Inflammatory macrophage treated with lipopolysaccharide for 1 hour (primary cell): ENCODE measurements at places on chromosomes 1 and 21.

DNA sequence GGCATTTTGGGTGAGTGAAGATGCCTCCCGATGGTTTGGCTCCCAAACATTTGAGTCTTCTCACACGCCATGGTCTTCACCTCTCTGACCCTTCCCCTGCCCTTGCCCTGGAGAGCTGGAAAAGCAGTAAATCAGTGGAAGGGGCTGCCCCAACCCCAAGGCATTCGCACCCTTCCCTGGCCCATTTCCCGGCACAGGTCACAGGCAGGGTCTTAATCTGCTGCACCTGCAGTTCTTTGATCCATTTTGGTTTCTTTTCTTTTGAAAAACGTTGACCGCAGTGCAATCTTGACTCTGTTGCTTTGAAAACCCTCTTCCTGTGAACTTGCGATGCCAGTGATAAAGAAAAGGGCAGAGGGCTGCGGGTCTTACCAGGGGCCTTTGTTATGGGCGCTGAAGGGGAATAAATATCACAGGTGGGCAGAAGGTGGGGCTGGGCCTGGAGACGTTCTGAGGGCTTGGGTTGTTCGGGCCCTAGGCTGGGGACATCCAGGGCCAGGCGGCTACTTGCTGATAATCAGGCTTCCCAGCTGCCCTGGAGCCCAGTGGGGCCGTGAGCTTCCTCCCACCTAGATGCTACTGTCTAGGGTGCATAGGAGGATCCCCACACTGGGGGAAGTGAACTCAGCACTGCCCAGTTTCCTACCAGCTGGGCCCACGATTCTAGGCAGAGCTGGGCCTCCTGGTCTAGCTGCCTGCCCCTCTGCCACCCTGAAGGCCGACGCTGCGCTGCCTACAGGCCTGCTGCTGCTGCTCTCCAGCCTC is 38.6 kb upstream of the EPS8L3 start:
- DNase-seq = no peak

- DNase-seq = no peak
These were observed 34.7 kb upstream of the PDE9A start for GRCh38 chr21:42618707-42619102.

DNA sequence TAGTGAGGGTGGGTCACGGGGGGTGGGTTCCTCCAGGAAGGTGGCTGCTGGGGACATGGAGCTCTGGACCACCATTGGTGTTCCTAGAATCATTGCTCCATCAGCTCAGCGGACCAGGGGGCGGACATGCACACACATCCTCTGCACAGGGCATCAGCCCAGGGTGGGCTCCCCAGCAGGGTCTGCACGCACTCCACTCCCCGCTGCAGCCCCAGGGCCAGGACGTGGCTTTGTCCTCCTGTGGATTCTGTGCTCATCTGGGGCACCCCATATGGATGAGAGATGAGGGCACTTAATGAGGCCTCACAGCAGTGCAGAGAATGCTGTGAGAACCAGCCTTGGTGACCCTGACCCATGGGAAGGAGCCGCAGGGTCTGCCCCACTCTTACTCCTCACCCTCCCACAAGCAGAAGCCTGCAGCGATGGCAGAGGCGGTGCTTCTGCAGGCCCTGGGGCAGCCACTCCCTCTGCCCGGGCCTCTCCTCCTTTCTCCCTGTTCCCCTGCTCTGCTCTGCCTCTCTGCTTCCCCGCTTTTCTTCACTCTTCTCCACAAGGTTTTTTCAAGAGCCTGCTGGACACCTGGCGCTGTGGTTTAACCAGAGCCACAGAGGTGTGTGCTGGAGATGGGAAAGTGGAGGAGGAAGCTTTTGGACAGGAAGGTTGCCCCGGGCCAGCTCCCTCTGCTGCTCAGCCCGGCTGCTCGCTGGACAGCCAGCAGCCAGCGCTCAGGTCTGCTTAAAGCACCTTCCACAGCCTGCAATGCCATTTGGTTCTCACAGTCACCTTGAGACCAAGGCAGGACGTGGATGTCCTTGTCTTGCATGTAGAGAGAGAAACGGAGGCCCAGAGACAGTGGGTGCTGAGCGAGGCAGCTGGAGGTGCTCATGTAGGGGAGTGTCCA is 26.3 kb upstream of the PCBP3 start:
- no peak for DNase-seq

GRCh38 chr1:38848071-38848470 is 11.5 kb downstream of the RRAGC start:
- peak; percentile 56 for DNase-seq

DNA sequence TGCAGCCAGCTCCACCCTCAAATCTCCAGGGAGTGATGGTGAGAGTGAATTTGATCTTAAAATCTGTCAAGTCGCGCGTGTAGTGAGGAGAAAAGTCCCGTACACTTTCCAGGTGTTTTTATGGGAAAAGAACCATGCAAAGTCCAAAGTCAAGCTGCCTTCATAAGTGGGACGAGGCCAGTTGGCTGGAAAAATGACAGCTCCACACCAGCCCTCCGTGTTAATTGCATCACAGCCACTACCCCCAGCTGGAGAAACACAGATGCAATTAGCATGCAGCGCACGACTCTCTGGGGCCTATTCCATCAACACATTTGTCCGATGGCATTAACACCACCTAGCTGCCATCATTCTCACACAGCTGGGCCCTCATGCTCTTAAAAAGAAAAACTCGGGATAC is 68.4 kb downstream of the KLHDC7A start:
- no peak for DNase-seq

DNA sequence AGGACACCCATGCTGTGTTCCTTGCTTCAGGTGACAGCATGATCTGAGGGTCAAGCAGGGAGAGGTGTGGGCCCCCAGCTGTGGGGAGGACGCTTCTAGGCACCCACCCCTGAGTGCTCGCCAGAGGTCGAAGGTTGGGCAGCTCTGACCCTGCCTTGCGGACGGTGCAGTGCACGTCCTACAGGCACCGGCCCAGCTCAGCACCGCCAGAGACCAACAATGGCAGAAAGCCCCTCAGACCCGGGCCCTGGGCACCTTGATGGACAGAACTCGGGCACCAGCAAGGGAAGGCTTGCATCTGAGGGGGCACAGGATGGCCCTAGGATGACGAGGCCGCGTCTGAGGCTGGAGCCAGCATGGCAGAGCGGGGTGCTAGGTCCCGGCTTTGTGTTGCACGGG is 24.7 kb downstream of the NADK start:
- no peak for DNase-seq

- no peak for DNase-seq
These were observed 50.4 kb upstream of the DAB1 start for GRCh38 chr1:57474137-57474750.

- DNase-seq = no peak
These were observed 28.8 kb downstream of the CYYR1 start for GRCh38 chr21:26544201-26544775.

DNA sequence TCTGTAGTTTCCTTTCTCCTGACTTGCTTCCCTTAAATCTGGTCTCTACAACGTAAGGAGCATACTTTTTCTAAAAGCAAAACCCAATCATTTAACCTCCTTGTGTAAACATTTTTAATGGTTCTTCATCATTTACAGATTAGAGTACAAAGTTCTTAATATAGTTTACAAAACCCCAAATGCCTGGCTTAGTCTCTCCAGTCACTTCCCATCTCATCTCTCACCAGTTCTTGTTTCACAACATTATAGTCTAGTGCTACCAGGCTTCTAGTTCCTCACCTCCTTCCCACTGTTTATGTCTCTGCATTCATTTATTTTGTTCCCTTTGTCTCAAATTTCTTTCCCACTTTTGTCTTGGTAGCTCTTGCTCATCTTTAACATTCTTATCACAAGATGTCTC is 168.4 kb downstream of the FASLG start:
- DNase-seq = peak; percentile 42

DNA sequence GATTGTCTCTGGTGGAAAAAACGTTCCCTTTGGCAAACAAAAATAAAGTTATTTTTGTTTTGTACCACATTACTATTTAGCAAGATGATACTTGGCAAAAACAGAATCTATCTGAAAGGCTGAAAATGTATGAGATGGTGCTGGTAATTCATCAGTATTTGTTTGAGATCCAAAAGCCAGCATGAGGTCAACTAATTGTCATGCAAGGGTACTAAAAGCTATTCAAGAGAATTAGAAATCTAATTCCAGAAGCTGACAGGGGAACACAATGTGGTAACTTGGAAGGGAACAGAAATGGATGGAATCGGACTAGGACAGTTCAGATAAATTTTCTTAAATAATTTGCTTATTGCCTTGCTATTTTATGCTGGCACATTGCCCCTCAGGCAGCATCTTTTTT is 263.8 kb downstream of the KCNT2 start:
- DNase-seq = no peak

DNA sequence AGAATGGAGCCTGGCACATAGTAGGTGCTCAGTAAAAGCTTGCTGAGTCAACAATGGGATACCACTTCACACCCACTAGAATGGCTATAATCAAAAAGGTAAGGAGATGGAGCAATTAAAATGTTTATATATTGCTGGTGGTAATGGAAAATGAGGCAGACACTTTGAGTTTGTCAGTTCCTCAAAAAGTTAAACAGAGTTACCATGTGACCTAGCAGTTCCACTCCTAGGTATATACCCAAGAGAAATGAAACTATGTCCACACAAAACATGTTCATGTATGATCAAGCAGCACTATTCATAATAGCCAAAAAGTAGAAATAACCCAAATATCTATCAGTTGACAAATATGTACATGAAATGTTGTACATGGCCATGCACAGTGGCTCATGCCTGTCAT is 74.8 kb upstream of the ECE1 start:
- DNase-seq = peak; percentile 12

GRCh38 chr1:62438163-62438562 is 1.3 kb downstream of the USP1 start:
- DNase-seq = no peak

DNA sequence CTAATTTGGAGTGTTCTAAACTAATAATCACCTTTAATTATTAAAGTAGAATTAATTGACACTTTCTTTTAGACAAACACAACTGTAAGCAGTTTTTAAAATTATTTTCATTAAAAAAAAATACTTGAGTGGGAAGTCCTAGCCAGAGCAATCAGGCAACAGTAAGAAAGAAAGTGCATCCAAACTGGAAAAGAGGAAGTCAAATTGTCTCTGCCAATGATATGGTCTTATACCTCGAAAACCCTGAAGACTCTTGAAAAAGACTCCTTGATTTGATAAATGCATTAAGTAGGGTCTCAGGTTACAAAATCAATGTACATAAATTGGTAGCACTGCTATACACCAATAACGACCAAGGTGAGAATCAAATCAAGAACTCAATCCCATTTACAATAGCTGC is 83.0 kb upstream of the GADD45A start:
- peak; percentile 41 for DNase-seq

DNA sequence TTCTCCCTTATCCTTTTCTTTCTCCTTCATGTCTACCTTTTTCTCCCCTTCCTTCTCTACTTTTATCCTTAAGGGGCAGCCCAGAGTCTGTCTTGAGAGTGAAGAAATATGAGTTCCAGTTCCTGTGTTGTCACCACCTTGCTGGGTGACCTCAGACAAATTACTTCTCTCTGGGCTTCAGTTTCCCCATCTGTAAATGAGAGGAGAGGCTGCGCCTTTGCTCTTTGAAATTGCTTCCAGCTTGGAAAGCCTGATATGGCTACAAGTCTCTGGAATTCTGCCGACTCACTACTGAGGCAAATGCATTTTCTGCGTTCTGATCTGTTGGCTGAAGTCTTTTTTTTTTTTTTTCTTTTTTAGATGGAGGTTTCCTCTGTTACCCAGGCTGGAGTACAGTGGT is 119.2 kb downstream of the SYF2 start:
- peak; percentile 46 for DNase-seq

GRCh38 chr1:200890818-200891773 is 3.6 kb upstream of the INAVA start:
- DNase-seq = no peak

- DNase-seq = no peak
These were observed 10.4 kb downstream of the SKI start for GRCh38 chr1:2238361-2239012.

- peak; percentile 12 for DNase-seq
These were observed 148.4 kb upstream of the MAP1LC3C start for GRCh38 chr1:242147096-242147976.
